ENCODE measurements at places on chromosomes 7 and 10.

- no peak for DNase-seq
Observed at GRCh38 chr7:124351950-124352349, 319.1 kb upstream of the TMEM229A start.

DNA sequence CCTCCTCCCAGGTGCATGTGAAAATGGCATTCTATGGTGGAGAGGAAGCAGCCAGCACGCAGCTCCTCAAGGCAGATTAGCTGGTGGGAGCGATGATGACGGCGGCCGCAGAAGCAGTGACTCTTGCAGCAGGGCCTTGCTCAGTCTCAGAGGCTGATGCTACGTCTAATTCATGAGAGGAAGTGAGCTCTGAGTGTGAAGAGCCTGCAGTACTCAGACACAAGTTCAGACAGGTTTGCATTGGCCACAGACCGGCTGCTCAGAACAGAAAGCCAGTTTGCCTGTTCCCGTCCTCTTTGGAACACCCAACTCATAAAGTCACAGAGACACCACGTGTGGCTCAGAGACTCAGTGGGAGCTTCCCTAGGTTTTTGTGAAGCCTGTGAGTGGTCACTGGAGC is 136.5 kb downstream of the ADARB2 start:
- DNase-seq = no peak

GRCh38 chr10:20768843-20769242 is 128.3 kb downstream of the NEBL start:
- no peak for DNase-seq

DNA sequence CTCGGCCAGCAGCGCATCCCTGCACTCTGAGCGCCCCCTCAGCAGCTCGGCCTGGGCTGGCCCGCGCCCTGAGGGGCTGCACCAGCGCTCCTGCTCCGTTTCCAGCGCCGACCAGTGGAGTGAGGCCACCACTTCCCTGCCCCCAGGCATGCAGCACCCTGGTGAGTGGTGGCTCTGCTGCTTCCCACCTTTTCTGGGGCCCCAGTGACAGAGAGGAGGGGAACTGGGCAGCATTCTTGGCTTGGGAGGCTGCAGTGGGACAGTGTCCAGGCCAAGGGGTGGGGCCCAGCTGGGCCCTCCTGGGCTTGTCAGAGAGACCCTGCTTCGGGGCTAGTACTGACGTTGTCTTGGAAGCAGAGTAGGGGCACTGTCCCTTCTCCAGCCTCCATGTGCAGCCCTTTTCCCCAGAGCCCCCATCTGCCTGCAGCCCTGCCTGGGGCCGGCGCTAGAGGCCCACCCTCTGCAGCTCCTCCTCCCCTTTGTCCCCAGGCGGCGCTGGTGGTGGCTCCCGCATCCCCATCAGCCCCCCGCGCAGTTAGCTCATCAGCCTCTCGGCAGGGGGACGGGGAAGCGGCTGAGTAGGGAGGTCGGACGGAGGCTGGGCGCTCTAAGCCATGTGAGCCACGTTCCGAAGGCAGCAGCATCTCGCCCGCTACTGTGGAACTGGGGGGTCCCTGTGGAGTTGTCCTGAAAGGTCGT is 29.2 kb downstream of the GBX1 start:
- DNase-seq = no peak

GRCh38 chr10:127556916-127557315 is 7.8 kb downstream of the NPS start:
- no peak for DNase-seq

DNA sequence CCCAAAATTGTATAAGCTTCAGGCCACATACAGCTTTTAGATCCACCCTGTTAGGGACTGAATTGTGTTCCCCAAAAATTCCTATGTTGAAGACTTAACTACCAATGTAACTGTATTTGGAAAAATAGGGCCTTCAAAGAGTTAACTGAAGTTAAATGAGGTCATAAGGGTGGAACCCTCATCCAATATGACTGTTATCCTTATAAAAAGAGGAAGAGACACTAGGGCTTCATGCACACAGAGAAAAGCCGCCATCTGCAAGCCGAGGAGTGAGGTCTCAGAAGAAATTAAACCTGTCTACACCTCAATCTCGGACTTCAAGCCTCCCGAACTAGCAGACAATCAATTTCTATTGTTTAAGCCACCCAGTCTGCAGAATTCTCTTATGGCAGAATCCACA is 317.9 kb upstream of the NFE2L3 start:
- DNase-seq = no peak

DNA sequence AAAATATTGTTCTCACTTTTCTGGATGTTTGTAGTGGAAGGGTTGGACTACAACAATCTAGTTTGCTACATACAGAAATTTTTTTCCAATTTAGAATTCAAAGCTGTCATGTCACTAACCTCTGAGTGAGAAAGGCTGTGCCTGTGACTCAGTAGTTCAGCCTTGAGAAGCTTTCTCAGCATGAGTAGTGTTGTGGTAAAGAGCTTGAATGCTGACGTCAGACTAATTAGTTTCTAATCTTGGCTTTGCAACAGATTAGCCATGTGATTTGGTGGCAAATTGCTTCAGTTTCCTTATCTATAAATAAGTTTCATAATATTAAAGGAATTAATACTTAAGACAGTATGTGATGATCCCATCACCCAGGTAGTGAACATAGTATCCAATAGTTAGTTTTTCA is 83.8 kb downstream of the ABCA13 start:
- no peak for DNase-seq

- DNase-seq = no peak
Observed at GRCh38 chr7:16986755-16987154, 105.0 kb upstream of the AGR3 start.

GRCh38 chr7:79723833-79724618 is 270.6 kb upstream of the MAGI2 start:
- DNase-seq = no peak

DNA sequence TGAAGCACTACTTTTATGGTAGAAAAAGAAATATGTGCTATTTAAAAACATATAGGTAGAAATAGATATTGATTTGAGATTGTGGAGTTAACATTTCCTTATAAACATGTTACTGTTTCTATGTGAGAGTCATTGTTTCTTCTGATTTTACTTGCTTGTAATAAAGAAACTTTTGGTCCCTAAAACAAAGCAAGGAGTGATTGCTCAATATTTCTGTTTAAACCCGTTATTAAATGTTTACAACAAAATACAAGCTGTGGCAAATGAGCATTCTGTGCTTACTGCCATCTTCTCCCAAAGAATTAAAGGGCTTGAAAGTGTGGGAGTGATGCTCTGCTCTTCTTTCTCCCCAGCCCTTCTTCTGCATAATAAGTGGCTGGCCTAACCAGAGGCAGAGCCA is 22.7 kb upstream of the CBLL1 start:
- DNase-seq = no peak

GRCh38 chr7:30026229-30027064 is at the start of gene FKBP14:
FKBP14 (minus strand) TSS chr7:30026702; CDS start chr7:30026508, 194 bp downstream.
- DNase-seq = peak; percentile 99

DNA sequence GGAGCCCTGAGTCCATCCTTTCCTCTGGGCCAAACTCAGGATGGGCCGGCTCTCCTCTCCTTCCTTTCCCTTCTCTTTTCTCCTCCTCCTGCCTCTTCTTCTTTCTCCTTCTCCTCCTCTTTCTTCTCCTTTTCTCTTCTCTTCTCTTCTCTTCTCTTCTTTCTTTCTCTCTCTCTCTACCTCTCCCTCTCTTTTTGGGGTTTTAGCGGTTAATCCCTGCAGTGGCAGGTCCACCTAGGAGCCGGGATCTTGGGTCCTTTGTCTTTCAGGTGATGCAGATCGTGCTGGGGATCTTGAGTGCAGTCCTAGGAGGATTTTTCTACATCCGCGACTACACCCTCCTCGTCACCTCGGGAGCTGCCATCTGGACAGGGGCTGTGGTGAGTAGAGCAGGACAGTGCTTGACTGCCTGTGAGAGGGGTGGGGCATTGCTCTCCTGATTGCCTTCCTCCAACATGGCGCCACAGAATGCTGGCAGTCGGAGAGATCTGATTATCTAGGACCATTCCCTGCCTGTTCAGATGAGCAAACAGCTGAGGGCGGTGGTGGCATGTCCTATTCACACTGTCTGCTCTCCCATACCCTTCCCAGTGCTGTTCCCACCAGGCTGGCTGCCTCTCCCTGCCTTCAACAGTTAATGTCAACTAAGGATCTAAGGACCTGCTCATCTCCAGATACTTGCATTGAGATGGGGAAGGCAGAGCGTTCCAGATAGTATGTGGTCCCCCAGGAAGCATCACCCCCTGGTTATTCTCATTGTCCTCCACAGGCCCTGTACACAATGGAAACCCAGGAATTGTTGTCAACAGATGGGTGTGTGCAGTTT is 1.6 kb downstream of the TMEM176A start:
- no peak for DNase-seq

DNA sequence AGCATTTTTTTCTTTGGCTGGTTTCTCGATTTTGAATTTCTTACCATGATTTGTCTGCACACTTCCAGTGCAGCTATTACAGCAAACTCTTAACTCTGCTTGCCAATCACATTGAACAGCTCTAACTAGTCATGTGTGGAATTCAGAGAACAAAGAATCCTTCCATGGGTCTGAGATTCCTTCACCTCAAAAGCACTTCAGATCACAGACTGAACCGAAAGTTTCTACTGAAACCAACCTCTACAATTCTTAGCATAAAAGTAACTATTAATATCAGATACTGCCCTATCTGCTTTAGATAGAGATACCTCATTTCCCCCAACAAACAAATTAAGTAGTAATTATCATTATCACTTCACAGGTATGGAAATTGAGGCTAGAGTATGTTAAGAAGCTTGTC is 56.5 kb upstream of the SP4 start:
- DNase-seq = no peak
